Endodermal cell (in vitro differentiated cells): ENCODE measurements at places on chromosomes 5 and 9.

- DNase-seq: no peak
Observed at GRCh38 chr9:82299870-82300269, 311.3 kb downstream of the SPATA31D1 start.

GRCh38 chr9:7033076-7034045, 275.6 kb downstream of the KDM4C start:
- DNase-seq: no peak

DNA sequence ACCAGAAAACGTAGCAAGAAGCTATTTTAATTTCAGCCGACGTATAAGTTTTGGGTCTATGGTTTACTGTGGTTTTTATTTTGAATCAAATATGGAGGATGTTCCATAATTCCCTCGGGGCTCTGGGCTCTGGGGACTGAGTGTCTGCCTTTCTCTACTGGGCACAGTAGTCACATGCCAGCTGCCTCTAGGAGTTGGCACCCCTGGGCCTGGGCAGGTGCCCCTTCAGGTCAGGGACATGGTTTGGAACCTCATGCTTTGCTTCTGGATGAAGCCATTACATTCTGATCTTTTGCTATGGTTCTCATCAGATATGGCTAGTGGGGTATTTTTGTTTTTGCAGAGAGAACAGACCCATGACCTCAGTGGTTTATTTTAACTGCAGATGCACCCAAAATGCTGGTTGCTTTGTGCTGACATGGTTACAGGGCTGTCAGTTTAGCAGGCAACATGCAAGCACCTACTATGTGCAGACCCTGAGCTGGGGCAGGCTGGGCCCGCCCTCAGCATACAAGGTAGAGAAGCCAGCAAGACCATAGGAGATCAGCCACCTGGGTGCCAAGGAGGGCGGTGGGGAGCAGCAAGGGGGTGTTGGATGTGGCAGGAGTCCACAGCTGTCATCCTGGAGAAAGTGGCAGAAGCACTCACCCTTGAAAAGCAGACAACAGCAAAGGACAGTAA, 54.5 kb upstream of the PSD2 start:
- DNase-seq: no peak

- no peak for DNase-seq
Observed at GRCh38 chr5:115979201-115980041, 17.1 kb downstream of the LVRN start.

DNA sequence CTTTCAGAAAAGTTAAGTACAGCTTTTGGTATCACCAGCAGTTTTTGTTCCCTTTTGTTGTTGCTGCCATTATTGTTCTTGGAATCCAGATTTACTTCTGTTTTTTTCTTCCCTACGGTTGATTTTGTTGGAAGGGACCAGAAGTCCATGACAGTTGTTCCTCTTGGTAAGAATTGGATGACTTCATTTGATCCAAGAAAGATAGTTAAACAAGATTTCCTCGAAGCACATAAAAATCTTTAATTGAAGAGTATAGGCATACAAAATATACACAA, 65.4 kb downstream of the CDC42SE2 start:
- DNase-seq: no peak

DNA sequence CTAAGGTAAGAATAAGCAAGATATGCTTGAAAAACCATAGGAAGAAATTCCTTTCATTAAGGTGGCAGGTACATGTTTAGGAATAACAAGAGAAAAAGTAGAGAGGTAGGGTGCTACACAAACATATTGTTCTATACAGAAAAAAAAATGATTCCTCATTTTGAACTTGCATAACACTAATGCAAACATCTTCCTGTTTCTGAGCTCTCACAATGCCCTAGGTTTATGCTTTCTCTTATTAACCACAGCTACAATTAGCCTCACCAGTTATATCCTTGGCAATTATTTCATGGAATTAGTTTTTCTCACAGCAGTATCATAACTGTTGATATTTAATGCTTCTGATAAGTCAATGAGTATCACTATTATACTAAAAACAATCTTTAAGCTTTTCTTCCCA, 20.7 kb downstream of the CEMIP2 start:
- DNase-seq: no peak

GRCh38 chr9:109887079-109887478, 107.1 kb downstream of the PALM2AKAP2 start:
- DNase-seq: no peak

GRCh38 chr5:62762503-62762902, 183.9 kb downstream of the LRRC70 start:
- no peak for DNase-seq

DNA sequence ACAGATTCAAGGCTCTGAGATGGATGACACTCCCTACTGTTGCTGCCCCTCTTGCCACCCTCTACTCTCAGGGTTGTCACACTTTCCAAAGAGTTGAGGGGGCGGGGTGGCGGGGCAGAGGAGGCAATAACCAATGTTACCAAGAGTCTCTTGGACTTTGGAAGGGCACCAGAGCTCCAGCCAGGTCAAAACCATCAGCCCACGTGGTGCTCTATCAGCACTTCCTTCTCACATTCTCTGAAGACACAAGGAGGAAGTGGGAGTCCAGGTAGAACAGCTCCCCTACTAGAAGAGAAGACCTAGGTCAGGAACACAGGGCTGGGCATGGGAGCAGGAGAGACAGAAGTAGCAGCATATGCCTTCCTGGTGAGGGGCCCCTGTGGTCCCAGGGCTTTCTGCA, 33.0 kb upstream of the PIK3R1 start:
- DNase-seq: no peak

DNA sequence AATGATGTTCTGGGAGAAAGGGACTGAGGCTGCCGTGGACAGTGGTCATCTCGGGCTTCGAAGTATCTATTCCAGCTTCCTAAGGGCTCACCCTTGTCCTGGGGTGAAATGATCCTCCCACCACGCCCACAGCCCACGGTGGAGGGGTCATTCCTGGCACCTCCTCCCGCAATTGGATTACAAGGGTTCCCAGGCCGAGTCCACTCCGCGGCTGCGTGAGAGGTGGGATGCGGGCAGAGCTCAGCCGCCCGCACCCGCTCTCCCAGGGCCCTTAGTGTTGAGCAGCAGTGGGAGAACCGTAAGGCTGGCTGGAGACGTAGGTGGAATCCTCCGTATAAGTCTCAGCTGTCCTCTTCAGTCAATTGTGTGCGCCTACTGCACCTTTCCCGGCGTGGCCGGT, 273.3 kb upstream of the ADAMTS16 start:
- no peak for DNase-seq

DNA sequence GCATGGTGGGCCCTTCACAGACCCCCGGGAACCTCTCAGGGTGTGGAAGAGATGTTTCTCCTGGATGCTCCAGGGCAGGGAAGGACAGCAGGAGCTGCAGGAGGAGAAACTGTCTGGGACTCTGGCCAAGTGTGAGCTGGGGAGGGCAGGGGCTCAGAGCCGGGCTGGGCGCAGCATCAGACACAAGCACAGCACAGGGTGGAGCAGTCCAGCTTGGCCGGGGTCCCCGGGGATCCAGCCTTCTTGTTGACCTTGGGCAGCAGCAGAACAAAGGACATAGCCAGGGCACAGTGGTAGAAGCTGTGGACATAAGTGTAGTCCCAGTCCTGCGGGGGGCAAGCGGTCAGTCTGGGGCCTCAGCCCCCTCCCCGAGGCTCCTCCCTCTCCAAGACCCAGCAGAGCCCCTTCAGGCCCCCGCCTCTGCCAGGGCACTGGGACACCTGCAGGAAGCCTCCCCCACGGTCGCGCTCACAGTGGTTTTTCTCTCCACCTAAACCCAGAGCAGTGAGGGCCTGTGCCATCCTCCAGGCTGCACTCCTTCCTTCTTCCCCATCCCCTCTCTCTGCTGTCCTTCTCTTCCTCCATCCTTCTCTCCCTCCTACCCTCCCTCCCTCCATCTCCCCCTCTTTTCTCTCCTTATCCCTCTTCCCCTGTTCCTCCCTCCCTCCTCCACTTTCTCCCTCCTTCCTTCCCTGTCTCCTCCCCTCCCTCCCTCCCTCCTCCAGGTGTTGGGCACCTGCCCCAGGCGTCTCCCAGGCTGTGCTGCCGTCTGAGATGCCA, 10.1 kb downstream of the MYMK start:
- DNase-seq: no peak

GRCh38 chr5:514673-515072, 9.6 kb downstream of the SLC9A3 start:
- DNase-seq: no peak

DNA sequence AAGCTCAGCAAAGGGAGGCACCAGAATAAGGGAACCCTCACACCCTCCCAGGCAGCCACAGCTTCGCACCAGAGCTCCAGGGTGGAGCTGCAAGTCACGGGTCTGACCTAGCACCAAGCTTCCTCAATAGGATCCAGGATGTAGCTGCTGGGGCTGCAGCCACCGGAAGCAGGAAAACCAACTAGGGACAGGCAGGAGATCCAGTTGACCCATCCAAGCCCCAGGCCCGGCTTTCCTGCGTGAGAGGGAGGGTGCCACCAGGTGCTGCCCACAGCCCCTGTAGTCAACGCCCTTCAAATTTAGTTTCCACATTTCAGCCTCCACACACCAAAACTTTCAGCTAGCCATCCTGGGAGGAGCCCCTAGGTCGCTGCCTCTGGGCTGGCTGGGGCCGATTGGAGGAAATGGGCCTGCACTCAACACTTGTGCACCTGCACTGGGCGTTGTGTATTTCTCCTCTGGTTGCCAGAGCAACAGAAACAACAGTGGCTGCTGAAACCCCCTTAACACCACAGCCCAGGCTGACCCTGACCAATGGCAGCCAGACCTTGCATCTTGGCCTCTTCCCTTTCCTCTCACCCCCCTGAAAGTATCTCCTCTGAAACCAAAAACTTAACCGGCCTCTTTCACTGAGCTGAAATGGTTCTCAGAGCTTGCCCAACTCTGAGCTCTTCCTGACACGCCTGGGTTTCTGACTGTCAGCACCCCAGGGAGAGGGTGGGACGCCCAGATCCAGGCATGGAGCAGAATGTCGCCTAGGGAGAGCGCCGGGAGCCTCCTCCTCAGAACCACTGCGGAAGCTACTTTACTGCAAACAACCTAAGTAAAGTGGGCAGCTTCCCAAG, 226.5 kb upstream of the MAP3K1 start:
- peak; percentile 53 for DNase-seq

DNA sequence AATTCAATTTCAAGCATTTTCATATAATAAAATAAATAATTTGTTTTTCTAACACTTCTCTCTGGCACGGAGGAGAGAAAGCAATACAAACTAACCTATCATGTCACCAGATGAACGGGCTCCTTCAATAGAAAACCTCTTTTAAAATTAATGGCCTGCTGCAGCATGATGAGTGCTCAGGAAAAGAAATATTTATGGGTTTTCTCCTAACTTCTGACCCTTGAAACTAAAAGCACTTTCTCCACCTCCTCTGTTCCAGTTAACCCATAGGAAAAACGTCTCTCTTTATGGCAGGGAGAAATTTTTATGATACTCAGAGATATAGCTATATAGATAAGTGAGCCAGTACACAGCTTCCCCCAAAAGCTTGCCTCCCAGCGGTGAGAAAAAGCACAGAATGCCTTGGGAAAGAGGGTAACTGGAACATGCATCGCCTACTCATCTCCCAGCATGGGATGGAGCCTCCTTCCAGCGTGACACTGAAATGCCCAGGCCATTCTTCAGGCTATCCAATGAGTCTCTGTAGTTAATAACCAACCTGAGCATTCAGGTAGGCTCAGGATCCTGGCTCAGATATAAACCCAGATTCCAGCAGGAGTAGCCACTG, 963.0 kb upstream of the DMAC1 start:
- DNase-seq: peak; percentile 81

DNA sequence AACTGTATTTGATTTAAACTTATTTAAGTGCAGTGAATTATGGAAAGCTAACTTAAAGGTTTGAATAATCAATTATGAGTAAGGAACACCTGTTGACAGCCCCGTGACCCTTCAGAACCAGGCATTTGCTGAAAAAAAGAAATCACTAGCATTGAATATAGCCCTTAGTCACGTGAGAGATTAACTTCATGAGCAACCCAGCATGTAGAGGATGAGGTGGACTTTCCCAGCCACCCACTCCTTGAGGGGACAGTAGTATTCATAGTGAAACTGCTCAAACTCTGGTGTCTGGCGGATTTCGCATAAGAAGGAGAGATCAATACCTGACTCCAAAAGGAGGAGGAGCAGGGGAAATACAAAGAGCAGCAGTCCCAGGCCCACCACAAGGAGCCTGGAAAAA, 184.8 kb upstream of the RASEF start:
- no peak for DNase-seq

- no peak for DNase-seq
Observed at GRCh38 chr9:84834426-84834825, 164.9 kb downstream of the NTRK2 start.

- no peak for DNase-seq
Observed at GRCh38 chr5:150139334-150139733, 16.3 kb downstream of the PDGFRB start.

GRCh38 chr9:77966718-77967117, 64.9 kb downstream of the GNAQ start:
- no peak for DNase-seq
